ENCODE measurements at places on chromosomes 1 and 21. TPM values are rescaled to one million over a fixed set of nuclear protein-coding genes. Genes with fewer than 3 reads are reported as not detected.

FCMR gene
- 3.5 TPM for total RNA-seq

NFASC gene
- 0.41 TPM for total RNA-seq

DENND2C gene
- total RNA-seq, result 6.1 TPM

HAPLN2 gene
- total RNA-seq, result not detected

STK40 gene
- total RNA-seq, result 12.6 TPM

CD247 gene
- total RNA-seq, result not detected

SLC44A3 gene
- 2.0 TPM for total RNA-seq

RGS5 gene
- 1.3 TPM for total RNA-seq

PCP4 gene
- total RNA-seq, result not detected

C4BPA gene
- total RNA-seq, result not detected

LCE2A gene
- 0.71 TPM for total RNA-seq

LCE1C gene
- 3.5 TPM for total RNA-seq

SPEN gene
- total RNA-seq, result 51.6 TPM

RHBG gene
- total RNA-seq, result 0.11 TPM

RAB42 gene
- total RNA-seq, result 1.5 TPM

MAP10 gene
- total RNA-seq, result 1.0 TPM

PGLYRP3 gene
- total RNA-seq, result not detected

ABCB10 gene
- 17.2 TPM for total RNA-seq

WDR26 gene
- total RNA-seq, result 42.0 TPM
